Esophagus muscularis mucosa (tissue), 4 donors: ENCODE measurements at places on chromosomes 7 and 10.

DNA sequence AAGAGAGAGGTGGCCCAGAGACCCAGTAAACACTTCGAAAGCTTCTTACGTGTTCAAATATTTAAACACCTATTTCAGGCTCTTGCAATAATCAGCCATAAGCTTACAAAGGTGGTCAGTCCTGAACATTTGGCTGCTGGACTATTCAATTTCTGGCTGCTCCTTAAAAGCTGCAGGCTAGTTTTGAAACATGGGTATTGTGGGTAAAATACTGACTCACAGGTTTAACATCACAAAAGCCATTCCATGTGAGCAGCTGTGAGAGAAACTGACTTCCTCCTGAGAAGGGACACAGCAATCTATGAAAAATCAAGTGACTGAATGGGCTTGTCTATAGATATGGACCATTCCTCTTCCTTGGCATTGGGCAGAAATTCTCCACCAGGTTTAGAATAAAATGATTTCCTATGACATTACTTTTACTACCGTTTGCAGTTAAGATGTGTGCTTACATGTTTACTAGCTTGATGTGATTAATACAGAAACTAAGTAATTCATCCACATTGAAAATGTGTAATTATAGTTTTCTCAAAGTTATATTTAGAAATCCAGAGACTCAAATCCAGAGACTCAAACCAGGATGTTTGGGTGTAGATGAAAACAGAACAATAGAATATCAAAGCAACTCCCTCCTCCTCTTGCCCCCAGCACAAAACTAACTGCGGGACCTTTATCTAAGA is 252.3 kb downstream of the GATA3 start:
- DNase-seq = no peak

DNA sequence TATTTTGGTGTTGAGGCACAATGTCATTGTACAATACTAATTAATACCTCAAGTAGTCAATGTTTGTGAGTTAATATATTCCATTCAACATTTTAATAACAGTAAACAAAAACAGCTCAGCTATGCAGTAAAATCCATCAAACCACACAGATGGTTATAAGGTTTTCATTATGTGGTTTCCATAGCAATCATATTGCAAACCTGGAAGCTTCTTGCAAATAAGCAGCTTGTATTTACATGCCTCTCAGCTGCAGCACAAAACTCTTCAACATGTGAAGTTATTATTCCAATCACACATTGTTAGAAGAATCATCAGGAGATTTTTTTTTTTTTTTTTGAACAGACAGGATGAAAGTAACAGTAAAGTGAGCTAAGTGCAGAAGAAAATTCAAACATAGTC is 170.2 kb downstream of the SKAP2 start:
- DNase-seq = no peak

- no peak for DNase-seq
Observed at GRCh38 chr10:102219370-102219769, 6.7 kb upstream of the ELOVL3 start.

- no peak for DNase-seq
Observed at GRCh38 chr10:91194497-91195179, 25.8 kb upstream of the PCGF5 start.

DNA sequence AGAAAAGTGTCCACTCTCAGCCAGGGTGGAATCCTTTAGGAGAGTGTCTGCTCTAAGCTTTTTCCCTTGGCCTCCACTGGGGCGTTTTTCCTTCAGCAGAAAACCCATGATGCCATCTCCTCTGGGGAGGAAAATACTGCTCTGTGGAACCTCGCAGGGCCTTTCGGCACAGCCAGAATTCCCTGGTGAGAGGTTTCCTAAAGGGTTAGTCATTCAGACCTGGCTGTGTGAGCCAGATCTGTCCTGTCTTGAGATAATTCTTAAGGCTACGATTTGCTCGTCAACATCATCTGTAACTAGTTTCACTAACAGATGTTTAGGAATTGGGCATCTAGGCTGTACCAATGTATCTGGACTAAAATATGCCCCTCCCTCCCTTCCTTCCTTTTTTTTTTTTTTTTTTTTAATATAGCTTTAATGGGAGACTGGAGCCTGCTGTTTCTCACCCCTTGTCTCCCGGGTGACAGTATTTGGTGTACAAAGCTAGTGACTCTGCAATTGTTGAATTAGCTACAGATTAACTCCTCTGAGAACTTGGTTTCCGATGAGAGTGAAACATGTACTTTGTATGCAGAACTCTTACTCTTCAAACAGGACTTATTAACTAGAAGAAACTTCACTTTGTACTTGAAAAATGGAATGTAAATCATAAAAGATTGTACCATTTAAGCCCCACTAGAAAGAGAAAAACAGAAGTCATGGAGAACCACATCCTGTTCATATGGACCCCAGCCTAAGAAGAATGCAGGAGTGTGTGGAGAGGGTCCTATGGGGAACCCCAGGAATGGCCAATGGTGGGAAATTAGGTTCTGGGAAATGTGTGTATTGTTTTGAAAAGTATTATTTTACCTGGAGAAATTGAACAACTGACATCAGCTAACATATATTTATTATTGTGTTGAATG is 230.9 kb downstream of the CAMK1D start:
- DNase-seq = no peak

- no peak for DNase-seq
Observed at GRCh38 chr10:104581884-104582601, 59.0 kb upstream of the SORCS3 start.

- DNase-seq = no peak
Observed at GRCh38 chr7:112958775-112959174, 127.9 kb downstream of the GPR85 start.

GRCh38 chr10:125911990-125912389 is 15.6 kb downstream of the FANK1 start:
- DNase-seq = no peak

GRCh38 chr10:35498693-35499092 is 106.4 kb upstream of the GJD4 start:
- no peak for DNase-seq

DNA sequence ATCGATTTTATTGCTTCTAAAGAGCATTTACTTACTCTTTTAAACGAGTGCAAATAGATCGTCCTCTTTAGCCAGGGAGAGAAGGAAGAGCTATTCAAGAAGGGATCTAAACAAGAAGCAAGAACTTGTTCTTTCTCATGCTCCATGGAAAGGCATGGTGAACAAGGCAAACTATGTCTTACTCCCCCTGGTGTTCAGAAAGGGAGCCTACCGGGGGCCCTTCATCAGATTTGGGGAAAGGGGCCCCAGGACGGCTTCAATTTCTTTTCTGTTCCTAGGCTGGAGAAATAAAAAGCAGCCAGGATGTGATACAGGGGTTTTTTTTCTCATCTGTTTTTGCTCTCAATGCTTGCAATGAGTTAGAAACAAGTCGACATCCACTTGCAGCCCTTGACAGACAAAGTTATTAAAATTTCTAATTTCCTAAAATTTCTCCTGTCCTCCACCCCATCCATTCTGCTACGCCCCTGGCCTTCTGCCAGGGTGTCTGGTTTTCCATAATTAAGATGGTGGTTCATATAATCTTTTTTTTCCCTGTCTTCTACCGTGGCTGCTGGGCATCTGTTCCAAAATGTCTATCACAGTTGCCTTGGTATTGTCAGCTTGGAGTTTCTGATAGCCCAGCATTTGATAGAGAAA is 214.4 kb downstream of the CREB5 start:
- DNase-seq = no peak

DNA sequence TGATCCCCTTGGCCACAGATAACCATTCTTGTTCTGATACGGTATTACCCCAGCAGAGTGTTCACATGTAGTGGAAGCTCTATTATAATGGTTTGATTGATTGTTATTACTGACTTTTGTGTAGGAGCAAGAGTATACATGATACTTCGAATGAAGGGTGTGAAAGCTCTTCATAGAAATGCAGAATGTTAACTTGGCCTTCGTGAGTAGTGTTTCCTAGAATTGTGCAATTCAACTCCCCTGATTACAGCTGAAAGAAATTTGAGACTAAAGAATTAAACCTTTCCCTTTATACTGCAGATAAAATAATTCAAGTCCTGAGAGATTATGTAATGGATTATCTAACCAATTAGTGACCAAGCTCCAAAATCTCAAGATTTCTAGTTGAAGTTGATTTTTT is 38.2 kb downstream of the MKLN1 start:
- DNase-seq = no peak

DNA sequence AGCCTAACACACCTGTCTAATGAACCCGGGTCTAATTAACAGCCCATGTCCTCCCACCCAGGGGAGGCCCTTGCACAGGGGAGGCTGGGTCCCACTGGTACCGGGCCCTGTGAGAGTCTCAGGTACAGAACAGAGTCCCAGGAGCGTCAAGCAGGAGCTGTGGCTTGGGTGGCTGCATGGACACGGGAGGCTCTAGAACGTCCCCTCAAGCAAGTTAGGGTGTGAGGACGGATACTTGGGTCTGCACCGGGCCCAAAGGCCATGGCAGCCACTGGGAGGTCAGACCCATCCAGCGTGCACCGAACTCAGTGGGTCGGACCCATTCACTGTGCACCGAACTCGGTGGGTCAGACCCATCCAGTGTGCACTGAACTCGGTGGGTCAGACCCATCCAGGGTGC is 309.7 kb downstream of the DNAJB6 start:
- no peak for DNase-seq

DNA sequence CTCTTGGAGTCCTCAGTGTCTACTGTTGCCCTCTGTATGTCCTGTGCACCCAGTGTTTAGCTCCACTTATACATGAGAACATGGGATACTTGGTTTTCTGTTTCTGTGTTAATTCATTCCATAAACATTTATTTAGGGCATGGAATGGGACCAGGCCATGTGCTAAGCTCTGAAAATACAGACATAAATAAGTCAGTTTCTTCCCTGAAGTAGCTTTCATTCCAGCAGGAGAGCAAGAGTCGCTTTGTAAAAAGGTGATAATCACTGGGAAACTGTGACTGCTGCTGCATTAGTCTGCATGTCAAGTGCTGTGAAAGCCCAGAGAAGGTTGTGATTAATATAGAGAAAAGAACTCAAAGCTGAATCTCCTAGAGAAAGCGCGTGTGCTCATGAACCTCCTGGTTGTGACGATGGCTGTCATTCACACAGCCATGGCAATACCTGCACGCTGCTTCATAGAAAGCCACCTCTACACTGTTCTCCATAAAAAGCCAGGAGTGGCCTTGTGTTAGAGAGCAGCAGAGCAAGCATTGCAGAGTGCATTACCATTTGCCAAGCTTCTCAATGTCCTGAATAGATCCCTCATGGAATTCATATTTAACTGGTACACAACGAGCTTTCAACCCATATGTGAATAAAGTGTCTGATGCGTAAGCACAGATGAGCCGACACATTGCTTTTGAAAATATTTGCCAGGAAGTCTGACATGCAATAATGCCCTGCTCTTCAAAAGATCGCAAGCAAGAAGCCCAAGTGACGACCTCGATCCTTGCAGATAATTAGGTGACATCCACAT is 30.6 kb upstream of the PITRM1 start:
- DNase-seq = no peak

GRCh38 chr10:132507409-132507955 is 30.1 kb upstream of the INPP5A start:
- no peak for DNase-seq

GRCh38 chr7:90919816-90920215 is 323.7 kb downstream of the CDK14 start:
- no peak for DNase-seq

DNA sequence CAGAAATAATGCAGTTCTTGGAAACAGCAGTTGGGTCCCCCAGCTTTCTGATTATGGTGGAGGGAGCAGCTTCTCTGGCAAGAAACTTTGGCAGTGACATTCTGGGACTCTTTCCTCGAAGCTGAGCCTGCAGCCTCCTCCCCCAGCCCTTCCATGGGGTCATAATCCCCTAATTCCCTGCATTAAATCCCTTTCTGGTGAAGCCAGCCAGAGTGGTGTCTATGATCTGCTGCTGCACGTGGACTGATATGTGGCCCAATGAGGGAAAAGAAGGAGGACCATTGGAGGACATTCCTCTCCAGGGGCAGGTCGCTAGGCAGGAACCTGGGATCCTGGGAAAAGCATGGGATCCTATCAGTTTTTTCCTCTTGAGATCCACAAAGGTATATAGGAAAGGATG is 470.5 kb downstream of the RPS24 start:
- DNase-seq = no peak

GRCh38 chr10:116287906-116288501 is 15.0 kb upstream of the GFRA1 start:
- no peak for DNase-seq

GRCh38 chr10:62894156-62894555 is 78.0 kb upstream of the EGR2 start:
- DNase-seq = no peak

DNA sequence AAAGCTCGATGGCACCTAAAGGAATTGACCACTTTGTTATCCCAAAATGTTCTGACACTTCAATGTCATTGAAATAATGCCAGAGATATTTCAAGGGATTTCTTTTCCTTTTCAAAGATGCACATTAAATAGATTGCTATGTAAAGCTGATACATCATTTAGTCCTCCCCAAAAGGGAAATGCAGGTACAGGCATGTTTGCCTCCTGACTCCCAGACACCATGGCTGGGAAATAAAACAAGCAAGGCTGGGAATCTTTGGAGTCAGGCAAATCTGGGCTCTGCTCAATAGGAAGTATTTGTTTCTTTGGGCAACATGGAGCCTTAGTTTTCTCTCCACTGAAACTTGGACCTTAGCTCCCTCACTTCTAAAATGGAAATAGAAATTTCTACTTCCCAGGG is 230.8 kb upstream of the LRRTM3 start:
- DNase-seq = no peak

GRCh38 chr7:4725014-4725849 is 43.1 kb downstream of the FOXK1 start:
- peak; percentile 95 for DNase-seq

GRCh38 chr7:84159435-84159834 is 35.2 kb downstream of the SEMA3A start:
- no peak for DNase-seq

- DNase-seq = no peak
Observed at GRCh38 chr10:52335665-52336064, 21.6 kb downstream of the DKK1 start.

GRCh38 chr10:123149568-123150270 is 1.8 kb downstream of the HMX2 start:
- no peak for DNase-seq
